HT-29 (cell line): ENCODE measurements at places on chromosomes 6 and 20. TPM values are rescaled to one million over a fixed set of nuclear protein-coding genes. Genes with fewer than 3 reads are reported as not detected.

Gene R3HDML
- total RNA-seq, result not detected in 2 replicates

Gene CCM2L
- total RNA-seq, result 0.13 TPM in 1 of 2 replicates, not detected in the other

Gene PNPLA1
- total RNA-seq, result 0.23 and 0.38 TPM in 2 replicates

Gene PKIB
- 5.8 and 6.1 TPM in 2 replicates for total RNA-seq

Gene PDRG1
- 10.7 and 13.3 TPM in 2 replicates for total RNA-seq

Gene GSTA4
- 4.1 and 5.4 TPM in 2 replicates for total RNA-seq

Gene ESR1
- not detected in 2 replicates for total RNA-seq

Gene TFAP2D
- total RNA-seq, result not detected in 2 replicates

Gene PSORS1C1
- total RNA-seq, result 1.1 and 1.2 TPM in 2 replicates

Gene SEMG1
- total RNA-seq, result not detected in 2 replicates

Gene TMEM217
- total RNA-seq, result 1.4 and 1.8 TPM in 2 replicates

Gene MATN4
- 0.13 and 0.46 TPM in 2 replicates for total RNA-seq

Gene CEP85L
- 0.05 and 0.13 TPM in 2 replicates for total RNA-seq

Gene RNF39
- 3.8 and 6.5 TPM in 2 replicates for total RNA-seq

Gene FAM135A
- 22.7 and 24.4 TPM in 2 replicates for total RNA-seq

Gene DZANK1
- total RNA-seq, result 0.83 and 1.5 TPM in 2 replicates

Gene ZNF334
- 1.5 and 1.7 TPM in 2 replicates for total RNA-seq

Gene SYNDIG1
- not detected in 2 replicates for total RNA-seq

Gene SSTR4
- total RNA-seq, result not detected in 2 replicates

Gene EPHA7
- not detected in 2 replicates for total RNA-seq

Gene BTN1A1
- not detected in 2 replicates for total RNA-seq

Gene CLVS2
- total RNA-seq, result not detected in 2 replicates

Gene CST5
- not detected in 2 replicates for total RNA-seq

Gene B3GALT4
- total RNA-seq, result 10.6 and 14.1 TPM in 2 replicates

Gene CD24
- total RNA-seq, result 389 and 427 TPM in 2 replicates

Gene HCK
- total RNA-seq, result not detected in 2 replicates

Gene HTR1E
- total RNA-seq, result not detected in 2 replicates

Gene CST2
- not detected in 2 replicates for total RNA-seq

Gene CEP43
- total RNA-seq, result 26.5 and 28.4 TPM in 2 replicates

Gene MUCL3
- total RNA-seq, result 0.08 and 0.15 TPM in 2 replicates

Gene COX4I2
- not detected in 2 replicates for total RNA-seq

Gene LTA
- not detected in 2 replicates for total RNA-seq

Gene DCBLD1
- total RNA-seq, result 18.8 and 24.4 TPM in 2 replicates

Gene GGTLC1
- not detected in 2 replicates for total RNA-seq
